ENCODE measurements at places on chromosomes 3 and 15.

GRCh38 chr3:114565216-114565615, 271.4 kb downstream of the TIGIT start:
- no peak for DNase-seq

- no peak for DNase-seq
Measured at GRCh38 chr3:8355346-8355745, 146.3 kb upstream of the LMCD1 start.

DNA sequence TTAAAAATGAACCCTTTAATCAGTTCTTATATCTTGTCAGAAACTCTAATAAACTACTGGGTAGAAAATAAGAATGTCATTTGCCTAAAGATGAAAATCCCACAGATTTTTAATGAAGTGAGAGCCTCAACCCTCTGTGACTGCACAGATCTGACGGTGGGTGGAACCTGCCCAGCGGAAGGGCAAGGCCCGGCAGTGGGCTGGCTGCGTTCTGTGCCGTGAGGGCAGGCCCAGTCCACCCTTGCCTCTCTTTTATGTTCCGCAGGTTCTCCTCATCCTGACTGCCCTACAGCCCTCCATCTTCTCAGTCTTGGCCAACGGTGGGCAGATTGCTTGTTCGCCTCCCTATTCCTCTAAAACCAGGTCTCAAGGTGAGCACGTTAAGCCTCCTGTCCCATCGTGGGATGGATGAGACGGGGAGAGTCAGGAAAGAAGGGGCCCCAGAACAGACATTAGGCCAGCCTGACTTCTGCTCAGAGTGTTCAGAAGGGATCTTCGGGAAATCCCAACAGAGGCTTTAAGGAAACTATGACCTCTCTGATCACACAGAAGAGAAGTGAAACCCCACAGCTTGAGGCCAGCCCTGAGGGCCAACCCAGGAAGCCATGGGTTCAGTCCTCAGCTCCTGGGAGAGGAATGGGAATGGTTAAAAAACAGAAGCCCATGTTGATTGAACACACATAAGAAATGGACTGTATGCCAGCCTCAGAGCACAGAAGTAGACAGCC, 16.0 kb downstream of the SLC51A start:
- no peak for DNase-seq

DNA sequence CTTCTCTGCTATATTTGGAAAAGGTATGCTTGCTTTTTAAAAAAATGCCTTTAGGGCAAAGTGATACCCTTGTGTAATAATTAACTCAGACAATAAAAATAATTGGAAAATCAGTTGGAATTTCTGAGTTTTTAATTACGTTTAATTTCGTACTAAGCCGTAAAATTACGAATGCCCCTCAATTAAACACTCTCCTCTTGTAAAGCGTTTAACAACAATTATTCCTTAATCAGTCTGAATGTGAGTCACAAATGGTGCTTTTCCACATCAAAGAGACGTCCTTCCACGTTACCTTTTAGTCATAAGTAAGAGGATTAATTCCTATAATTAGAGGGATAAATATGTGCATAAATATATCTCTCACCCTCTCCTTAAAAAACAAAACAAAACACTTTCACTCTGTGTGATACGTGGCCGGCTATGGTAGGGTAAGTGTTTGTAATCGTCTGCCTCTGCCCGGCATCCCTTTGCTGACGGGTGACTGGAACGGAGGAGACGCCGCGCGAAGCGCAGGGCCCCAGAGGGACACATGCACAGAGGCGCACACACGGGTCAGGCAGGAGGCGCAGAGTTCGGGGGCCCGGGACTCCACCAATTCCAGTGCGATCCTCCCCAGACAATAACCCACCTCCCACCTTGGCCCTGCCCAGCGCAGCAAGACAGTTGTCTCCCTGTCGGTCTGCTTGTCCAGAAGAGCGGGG, 9.7 kb upstream of the MEIS2 start:
- no peak for DNase-seq

DNA sequence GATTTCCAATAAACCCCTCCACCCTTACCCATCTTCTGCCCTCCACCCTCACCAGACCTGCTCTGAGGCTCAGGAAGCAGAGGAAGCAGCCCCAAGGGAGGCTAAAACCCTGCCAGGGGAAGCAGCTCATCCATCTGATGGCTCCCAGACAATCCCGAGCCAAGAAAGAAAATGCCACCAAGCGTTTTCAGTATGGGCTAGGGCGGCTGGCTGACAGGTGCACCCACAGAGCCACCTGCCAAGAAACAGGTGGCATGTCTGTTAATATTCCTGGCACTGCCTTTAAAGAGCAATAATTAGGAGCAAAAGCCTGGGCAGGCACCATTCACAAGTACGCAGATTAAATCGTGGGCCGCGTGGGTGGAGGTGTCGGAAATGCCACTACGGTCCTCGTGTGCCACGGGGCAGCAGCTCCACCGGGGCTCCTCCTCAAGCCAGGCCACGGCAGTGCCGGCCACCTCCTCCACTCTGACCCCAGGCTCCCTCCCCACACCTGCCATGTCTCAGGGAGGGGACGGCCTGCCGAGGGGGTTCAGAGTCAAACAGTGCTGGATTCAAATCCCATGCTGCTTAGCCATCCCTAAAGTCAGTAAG, 23.9 kb upstream of the GRIP2 start:
- no peak for DNase-seq

- DNase-seq, result no peak
Measured at GRCh38 chr3:132519914-132520313, 77.2 kb upstream of the ACKR4 start.

- DNase-seq, result no peak
Measured at GRCh38 chr15:54227569-54227968, 249.3 kb downstream of the UNC13C start.

GRCh38 chr3:152416808-152417580, 148.3 kb downstream of the MBNL1 start:
- no peak for DNase-seq

DNA sequence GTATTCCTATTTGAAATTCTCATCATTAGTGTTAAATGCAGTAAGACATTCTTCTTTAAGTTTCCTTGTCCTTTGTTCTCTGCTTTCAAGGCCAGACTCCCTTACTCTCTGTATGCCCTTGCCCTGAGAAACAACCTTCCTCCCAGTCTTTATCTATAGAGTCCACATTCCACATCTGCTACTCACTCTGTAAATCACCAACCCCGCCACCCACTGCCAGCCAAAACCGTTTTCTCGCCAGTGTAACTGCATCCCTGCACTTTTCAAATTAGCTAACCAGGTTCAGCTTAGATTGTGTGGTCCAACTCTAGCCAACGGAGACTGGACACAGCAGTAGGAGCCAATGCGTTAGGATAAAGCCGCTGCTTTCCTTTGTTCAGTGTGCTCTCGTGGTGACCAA, 402.4 kb upstream of the PDZRN3 start:
- DNase-seq, result no peak

DNA sequence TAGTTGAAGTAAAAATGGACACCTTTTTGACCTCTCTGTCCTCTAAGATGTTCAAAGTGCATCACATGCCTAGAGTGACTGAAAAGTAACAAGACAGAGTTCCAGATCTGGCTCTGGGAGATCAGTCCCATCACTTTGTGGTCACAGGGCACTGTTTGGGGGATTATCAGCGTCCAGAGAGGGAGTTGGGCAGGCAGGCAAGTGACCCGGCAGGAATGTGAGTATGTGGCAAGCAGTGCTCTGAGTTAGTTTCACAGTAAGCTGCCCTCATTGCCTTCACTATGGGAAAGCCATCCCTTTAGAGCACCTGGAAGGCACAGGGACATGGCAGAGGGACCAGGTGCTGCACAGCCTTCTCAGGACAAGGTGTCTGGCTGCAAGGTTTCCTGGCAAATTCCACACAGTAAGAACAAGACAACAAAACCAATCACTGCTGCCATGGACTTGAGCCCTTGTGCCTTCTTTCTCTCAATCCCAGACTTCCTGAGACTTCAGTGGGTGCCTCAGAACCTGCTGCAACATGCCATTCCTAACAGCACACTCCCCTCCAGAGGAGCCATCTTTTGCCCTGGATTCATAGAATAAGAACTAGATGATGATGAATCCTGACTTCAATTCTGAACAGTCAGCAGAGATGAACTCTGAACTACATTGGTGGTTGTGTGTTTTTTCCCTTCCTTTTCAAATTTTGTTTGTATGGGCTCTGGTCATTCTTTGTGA, 55.2 kb downstream of the TIPARP start:
- DNase-seq, result no peak

DNA sequence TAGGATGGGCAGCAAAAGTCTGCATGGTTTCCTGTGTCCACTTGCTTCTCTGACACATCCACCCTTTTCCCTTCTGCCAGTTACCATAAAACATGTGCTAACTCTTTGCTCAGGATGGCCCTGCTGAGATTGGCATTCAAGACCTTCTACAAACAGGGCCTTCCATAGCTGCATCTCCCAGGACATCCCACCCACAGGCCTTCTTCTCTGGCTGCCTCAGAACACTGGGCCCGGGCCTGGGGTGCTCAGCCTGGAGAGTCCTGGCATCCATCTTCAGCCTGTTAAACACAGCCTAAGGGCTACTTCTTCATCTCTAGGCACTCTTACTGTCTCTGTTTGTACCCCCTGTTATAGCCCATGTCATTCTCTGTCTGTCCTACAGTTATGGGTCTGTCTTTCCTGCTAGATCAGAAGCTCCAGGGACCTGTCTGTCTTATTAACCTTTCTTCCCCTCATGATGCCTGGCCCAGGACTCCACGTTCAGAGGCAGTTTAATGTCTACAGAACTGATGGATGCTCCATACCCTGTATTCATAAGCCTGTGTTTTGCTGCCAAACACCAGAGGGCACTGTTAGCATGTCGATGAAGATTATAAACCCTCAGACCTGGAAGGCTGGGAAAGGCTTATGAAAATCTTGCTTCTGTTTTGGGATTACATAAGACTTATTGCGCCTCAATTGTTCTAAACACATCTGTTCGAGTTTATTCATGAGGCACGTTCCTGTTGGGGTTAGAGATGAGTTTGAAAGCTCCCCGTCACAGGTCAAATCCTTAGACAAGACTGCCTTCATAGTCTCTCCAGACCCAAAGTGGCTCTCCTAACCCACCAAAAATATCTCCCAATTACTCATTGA, 16.5 kb downstream of the SEMA3G start:
- DNase-seq, result no peak

GRCh38 chr3:169362301-169362700, 301.2 kb downstream of the MECOM start:
- no peak for DNase-seq

GRCh38 chr15:92662762-92663161, 7.2 kb upstream of the FAM174B start:
- DNase-seq, result no peak

- DNase-seq, result no peak
Measured at GRCh38 chr15:72559781-72560180, 85.7 kb downstream of the ARIH1 start.

DNA sequence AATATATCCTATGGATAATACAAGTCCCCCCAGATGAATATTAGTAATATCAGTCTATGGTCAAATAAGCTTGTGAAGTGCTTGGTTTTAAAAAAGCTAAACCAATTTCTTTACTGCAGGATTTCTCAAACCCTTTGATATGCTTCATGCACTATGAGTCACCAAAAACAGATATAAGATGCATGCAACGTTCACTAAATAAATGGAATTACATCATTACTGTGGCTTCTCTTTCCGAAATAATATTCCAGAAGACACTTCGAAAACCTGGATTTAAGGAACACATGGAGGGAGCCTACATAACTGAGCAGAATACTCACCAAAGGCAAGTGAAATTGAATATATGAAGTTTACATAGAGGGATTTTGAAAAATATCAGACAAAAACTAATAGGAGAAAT, 126.3 kb upstream of the ABI3BP start:
- DNase-seq, result no peak

DNA sequence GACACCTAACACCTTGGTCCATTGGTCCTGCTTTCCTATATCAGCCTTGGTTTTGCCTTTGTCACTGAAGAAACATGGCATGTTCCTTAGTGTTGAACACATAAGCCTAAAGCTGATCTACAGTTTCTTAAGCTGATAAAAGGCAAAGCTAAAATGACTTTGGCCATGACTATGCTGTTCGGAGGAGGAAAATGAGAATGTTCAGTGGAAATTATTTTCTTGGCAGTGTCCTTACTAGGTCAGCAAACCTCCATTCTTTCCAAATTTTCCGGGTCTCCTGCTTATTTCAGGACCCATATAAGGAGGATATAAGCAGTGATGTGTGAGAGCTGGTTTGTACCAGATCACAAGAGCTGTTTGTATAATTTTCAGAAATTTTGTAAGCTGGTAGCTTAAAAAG, 832.9 kb upstream of the CFAP20DC start:
- DNase-seq, result no peak

DNA sequence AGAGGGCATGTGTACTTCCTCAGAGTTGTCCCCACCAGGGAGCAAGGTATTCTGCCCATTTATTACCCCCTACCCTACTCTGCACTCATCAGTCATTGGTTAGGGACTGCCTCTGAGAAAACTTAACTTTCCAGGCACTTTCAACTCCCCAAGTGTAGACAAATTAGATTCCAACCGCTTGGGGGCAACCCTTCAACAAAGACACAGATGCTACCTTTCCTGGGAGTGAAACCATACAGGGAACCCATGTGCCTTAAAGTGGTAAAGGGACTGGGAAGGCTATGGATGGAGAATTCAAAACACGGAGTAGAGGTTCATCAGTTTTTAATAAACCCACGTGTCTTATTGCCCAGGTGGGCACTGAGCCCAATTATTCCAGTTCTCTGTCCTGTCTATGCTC, 19.4 kb upstream of the UBE2E2 start:
- no peak for DNase-seq

GRCh38 chr3:118541796-118542195, 492.9 kb downstream of the IGSF11 start:
- no peak for DNase-seq

- DNase-seq, result no peak
Measured at GRCh38 chr15:66743204-66743603, 41.2 kb downstream of the SMAD6 start.

DNA sequence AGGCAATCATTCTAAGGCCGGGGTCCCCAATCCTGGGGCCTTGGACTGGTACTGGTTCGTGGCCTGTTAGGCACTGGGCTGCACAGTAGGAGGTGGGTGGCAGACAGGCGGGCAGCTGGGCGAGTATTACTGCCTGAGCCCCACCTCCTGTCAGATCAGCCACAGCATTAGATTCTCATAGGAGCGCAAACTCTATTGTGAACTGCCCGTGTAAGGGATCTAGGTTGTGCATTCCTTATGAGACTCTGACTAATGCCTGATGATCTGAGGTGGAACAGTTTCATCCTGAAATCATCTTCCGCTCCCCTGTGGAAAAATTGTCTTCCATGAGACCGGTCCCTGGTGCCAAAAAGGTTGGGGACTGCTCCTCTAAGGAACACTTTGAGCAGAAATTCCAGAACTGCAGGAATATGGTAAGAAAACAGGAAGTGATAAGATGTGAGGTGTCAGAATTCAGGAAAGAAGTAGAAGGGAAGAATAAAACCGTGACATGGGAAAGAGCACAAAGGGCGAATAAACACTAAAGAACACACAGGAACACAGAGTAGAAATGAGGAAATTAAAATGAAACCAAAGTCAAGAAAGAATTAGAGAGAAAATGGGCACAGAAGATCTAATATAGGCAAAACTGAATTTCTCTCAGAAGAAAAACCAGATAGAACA, 57.6 kb downstream of the PDCD6IP start:
- DNase-seq, result no peak

GRCh38 chr15:47513471-47513870, 203.8 kb upstream of the SEMA6D start:
- DNase-seq, result no peak

GRCh38 chr3:102614585-102614984, 179.8 kb downstream of the ZPLD1 start:
- DNase-seq, result no peak

All from T-cell (primary cell).